ENCODE measurements at places on chromosomes 6 and 20.

DNA sequence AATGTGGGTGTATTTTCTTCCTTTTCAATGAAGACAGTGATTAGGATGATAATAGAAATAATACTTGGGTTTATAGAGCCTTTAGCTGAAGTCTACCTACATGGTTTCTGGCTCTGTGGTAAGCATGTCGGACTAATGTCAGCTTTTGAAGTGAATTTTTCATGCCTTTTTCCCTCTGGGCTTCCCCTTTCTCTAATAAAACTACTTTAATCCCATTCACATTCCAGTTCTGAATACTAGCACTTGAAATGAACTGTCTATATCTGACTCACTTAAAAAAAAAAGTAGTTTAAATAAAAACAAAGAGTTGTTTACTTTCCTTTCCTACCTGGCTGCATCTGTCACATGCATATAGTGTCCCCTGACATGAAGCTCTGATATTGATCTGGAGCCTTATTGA, 545.9 kb upstream of the FLRT3 start:
- DNase-seq = no peak

GRCh38 chr6:167650730-167651317, 175.9 kb upstream of the AFDN start:
- no peak for DNase-seq

DNA sequence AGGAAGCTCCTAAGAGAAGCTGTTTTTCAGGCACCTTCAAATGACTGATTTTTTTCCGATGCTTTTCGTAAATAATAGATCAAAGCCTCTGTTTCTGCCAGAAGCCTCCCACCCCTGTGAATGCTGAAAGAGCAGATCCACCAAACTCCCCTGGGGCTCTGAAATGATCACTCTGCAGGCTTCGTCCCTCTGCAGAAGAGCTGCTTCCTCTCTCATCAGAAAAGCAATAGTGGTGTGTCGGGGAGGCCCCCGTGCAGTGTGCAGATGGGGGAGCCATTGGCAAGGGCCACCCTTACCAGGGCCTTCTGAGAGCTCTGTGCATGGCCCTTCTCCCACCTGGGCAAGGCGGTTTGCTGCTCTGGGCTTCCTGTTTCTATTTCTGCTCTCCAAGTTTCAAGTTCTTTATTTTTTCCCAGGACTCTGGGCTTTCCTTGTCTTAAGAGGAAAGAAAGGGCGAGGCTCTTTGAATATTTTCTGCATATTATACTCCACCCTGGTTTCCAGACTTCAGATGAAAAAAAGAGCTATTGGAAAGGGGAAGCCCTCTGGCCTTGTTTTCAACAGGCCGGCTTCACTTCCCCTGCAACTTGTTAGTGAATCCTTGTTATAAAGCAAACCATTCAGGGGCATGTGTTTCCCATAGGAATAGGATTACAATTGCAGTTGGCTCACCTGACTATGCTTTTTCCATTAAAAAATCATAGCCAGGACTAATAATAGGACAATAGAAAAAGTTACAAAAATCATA, 155.2 kb downstream of the TTLL2 start:
- no peak for DNase-seq

DNA sequence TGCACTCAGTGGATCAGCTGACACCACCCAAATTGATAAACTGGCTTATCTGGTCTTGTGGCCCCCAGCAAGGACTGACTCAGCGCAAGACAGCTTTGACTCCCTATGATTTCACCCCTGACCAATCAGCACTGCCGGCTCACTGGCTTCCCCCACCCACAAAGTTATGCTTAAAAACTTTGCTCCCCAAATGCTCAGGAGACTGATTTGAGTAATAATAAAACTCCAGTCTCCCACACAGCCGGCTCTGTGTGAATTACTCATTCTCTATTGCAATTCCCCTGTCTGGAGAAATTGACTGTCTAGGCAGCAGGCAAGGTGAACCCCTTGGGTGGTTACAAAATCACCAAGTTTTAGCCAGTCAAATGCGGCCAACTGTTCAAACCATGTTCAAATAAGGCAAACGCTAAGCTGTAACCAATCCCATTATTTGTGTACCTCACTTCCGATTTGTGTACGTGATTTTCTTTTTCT, 32.5 kb downstream of the SLC22A2 start:
- DNase-seq = no peak

DNA sequence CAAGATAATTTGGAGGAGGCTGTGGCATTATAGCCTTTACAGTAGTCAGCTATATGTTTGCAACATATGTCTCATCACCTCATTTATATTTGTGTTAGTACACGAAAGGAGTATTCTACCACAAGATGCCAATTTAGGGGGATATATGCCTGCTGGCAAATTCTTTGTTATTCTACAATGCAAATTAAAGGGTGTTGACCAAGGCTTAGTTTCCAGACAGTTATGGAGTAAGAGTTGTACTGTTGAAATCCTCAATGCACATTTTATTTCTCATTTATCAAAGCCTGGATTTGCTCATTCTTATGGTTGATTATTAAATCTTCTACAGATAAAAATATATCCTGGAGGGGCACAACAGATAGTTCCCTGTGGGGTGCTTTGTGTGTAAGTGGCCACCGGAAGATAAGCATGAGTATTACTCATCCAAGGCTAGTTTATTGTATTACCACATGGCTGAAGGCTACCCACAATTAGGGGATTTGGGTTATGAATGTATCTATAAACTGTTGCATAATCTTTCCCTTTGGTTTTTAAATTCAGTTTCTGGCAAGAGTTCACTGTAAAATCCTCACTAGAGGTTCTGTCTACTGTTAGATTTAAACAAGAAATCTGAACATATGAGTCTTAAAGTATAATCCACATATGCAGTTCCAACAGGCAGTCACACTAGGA, 9.0 kb downstream of the CST9 start:
- no peak for DNase-seq

DNA sequence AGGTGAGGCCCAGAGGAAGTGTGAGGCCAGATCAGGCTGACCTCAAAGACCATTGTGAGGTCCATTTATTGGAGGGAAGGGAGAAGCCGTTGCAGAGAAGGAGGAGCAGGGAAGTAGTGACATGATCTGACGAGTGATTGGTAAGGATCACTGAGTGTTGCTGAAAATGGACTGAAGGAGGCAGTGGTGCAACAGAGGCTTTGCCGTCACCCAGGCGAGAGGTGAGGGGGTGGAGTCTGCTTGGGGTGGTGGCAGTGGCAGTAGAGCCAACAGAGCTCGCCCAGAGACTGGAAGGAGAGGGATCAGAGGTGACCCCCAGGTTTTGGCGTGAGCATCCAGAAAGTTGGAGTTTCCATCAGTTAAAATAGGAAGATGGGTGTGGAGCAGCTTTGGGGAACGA, 67.9 kb upstream of the CLDN20 start:
- no peak for DNase-seq

GRCh38 chr6:90393232-90393884, 96.7 kb upstream of the BACH2 start:
- DNase-seq = peak; percentile 23

GRCh38 chr6:112153926-112154607, 66.7 kb downstream of the FAM229B start:
- no peak for DNase-seq

GRCh38 chr20:856361-856775, 22.9 kb downstream of the FAM110A start:
- no peak for DNase-seq

- DNase-seq = no peak
Measured at GRCh38 chr6:170459451-170459850, 93.7 kb downstream of the PSMB1 start.

GRCh38 chr6:79927758-79928157, 19.6 kb downstream of the ELOVL4 start:
- no peak for DNase-seq

DNA sequence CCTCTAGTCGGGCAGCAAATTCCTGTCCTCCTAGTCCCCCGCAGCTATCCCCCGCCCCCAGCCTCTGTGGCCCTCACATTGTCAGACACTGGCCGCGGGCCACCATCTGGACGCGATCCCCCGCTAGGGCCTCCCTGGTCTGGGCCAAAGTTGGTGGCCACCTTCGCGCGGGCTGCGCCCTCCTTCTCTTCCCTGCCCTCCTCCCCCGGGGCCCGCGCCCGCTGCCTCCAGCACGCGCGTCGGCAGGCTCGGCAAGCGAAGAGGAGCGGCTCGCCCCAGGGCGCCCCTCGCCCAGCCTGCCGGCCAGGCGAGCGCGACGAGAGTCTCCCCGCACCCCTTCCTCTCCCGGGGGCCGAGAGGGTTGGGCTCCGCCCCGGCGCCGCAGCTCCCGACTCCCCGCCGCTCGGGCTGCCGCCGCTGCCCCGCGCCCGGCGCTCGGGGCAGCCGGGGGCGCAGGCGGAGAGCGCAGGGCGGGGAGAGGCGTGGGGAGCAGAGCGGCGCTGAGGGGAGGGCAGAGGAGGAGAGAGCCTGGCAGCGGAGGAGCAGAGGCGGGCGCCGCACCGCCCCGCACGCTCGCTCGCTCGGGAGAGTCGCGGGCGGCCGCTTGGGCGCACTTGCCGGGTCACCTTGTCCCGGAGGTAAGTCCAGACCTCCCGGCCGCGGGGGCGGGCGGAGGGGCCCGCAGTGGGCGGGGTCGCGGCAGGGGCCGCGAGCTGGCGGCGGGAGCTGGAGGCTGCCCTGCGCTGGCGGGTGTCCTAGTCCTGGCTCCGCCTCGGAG, at the start of gene SYNDIG1:
TSS of gene SYNDIG1 (plus strand) at position 514 of the 778 bp plus-strand sequence. CDS start 73,469 bp downstream, outside the sequence.
- no peak for DNase-seq

DNA sequence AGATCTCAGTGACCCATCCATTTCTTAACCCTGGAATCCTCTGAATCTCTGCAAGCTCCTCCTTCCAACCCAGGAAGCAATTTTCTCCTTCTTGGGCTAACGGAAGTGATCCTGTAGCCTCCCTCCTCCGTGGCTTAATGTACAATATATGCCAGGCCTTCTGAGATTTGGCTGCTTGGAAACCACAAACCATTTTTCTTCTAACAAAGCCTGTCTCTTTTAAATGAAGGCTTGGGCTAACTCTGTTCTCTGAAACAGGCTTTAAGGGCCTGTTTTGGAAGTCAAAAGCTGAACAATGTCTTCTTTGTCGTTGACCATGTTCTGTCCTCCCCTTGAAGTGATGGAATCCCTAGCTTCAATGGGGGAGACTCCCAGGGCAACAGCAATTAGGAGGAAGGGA, 14.9 kb downstream of the FYN start:
- DNase-seq = no peak

DNA sequence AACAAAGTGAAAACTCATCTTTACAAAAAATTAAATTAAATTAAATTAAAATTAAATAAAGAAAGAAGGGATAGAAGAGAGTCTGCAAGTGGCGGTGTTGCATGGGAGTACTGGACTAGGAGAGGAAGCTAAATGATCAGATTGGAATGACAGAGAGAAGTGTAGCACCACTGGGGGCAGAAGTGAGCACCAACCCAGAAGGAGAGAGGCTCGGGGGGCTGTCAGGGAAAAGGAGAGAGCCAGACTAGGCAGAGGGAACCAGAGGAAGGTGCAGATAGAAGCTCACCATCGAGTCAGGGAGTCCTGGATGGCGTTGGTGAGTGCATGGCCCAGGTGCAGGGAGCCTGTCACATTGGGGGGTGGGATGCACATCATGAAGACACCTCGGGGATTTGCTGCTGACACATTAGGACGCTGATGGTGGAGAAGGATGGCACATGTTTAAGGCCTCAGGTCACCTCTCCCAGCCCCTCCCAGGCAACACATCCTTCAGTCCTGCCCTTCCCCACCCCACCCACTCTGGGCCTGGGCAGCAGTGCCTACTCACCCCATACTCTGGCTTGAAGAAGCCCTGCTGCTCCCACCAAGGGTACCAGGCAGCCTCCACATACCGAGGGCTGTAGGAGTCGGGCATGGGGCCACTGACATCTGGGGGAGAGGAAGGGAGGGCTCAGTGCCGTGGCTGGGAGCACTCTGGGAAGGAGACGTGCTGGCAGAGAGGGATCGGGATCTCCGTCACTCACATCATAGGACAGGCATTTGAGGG, 4.0 kb downstream of the VARS1 start:
- peak; percentile 79 for DNase-seq

- peak; percentile 12 for DNase-seq
Measured at GRCh38 chr6:78910591-78911171, 43.3 kb downstream of the IRAK1BP1 start.

DNA sequence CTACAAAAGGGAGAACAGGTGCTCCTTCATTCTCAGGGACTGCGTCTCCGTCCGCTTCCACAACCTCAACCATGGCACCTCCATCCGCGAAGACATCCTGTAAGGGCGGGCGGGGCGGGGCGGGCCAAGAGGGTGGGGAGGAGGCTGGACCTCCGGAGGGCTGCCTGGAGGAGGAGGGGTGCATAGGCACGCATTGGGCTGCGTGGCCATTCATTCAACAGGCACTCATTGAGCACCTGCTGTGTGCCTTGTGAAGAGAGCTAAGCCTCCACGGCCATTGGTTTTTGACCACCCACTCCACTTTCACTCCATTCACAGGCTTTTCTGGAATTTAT, 435 bp downstream of the ZSWIM3 start:
- DNase-seq = peak; percentile 55

GRCh38 chr6:167420858-167421766, 96.2 kb downstream of the TTLL2 start:
- peak; percentile 98 for DNase-seq

GRCh38 chr6:54595844-54596243, 250.7 kb upstream of the FAM83B start:
- DNase-seq = no peak

- DNase-seq = no peak
Measured at GRCh38 chr6:14641423-14642135, 524.0 kb downstream of the CD83 start.

DNA sequence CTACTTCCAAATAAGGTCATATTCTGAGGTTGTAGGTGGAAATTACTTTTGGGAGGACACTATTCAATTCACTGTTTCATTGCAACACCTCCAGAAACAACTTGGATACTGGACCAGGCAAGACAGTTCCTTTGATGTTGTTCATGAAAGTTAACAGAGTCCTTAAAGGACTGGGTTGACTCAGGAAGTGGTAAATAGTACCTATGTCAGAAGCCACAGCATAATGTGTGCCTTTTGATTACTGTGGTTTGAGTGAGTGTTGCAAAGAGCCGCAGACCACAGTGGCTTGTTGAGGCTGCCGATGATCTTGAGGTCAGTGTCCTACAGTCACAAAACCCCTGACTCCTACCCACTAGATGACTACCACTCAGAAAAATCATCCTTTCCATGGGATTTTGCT, 10.9 kb downstream of the IL20RA start:
- DNase-seq = no peak

GRCh38 chr6:27565839-27566779, 93.2 kb upstream of the ZNF184 start:
- DNase-seq = no peak

GRCh38 chr20:32538526-32538939, 46.6 kb downstream of the NOL4L start:
- no peak for DNase-seq

Measured in HuH-7.5 (cell line).